HepG2 (cell line): ENCODE measurements at places on chromosomes 6 and 20. TPM values are rescaled to one million over a fixed set of nuclear protein-coding genes. Genes with fewer than 3 reads are reported as not detected.

GRCh38 chr6:162962093-162962492, 234.3 kb downstream of the PACRG start:
- no peak for DNase-seq

DNA sequence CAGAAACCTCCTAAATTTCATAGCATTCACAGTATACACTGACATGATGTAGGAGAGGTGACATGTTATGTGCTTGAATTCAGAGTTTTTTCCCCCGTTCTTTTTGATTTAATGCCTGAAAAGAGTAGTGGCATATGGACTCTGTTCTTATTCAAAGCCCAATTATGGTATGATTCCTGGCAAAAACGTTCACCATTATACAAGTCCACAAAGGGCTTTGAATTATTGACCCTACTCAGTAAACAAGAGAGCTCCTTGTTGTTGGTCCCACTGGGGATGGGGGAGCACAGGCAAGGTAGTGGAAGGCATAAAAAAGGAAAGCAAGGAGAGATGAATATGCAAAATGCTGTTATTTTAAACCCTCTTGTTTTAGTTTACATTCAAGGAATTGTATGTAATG, 136.0 kb upstream of the AHI1 start:
- no peak for DNase-seq

- no peak for DNase-seq
Observed at GRCh38 chr6:169204167-169204566, 49.5 kb downstream of the THBS2 start.

DNA sequence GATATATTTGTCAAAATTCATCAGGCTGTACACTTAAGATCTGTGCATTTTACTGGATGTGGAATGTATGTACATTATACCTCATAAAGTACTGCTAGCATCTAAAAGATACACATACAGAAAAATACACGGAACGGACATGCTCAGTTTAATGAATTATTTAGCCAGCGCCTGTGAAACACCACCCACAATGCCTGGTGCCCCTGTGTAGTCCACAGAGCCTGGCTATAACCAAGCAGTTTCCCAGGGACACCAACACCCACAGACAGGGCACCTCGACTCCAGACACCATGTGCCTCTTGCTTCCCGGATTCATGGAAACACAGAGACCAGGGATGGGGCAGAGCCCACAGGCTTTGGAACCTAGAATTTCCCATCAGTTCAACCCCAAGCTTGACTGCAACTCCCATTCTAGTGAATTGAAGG, 17.4 kb upstream of the ARMC12 start:
- DNase-seq: no peak

The KIF6 gene
- 0.04 TPM in 2 replicates for polyA plus RNA-seq

GRCh38 chr20:36606158-36607066, 833 bp downstream of the RAB5IF start:
- DNase-seq: peak; percentile 88

DNA sequence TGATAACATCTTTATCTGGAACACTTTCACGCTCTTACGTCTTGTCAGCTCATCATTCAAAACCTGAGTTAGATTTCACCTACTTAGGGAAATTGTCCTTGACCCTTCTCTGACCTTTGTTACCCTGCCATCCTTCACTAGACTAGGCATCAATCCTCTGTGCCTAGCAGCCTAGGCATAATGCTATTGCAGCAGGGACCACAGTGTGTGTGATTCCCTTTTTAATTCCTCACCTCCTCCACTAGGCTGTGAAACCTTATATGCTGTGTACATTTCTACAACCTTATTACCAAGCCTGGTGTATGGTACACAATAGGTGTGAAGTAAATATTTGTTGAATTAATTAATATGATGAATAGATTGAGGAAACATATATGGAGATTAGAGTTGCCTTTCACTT, 66.7 kb upstream of the DEFB112 start:
- DNase-seq: no peak

The ENPP3 gene
- 59.1 and 75.4 TPM in 2 replicates for polyA plus RNA-seq

The EEF1A2 gene
- 0.87 and 1.8 TPM in 2 replicates for polyA plus RNA-seq

DNA sequence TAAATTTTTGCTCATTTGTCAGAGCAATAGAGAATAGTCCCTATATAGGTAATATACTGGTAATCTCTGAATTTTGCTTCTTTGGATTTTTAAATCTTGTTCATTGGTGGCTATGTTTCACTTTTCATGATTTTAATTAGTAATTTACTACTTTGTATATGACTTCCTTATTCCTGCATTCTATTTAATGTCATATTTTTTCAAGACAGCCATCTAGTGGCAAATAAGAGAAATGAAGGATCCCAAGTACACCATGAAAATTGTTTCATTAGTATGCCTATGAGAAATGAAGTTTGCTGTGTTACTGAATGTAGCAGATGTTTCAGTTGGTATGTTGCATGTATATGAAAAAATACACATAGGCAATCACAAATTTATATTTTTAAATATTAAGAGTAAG, 82.4 kb downstream of the ZNF292 start:
- peak; percentile 9 for DNase-seq

- DNase-seq: no peak
Observed at GRCh38 chr6:127191716-127192115, 73.2 kb downstream of the RSPO3 start.

DNA sequence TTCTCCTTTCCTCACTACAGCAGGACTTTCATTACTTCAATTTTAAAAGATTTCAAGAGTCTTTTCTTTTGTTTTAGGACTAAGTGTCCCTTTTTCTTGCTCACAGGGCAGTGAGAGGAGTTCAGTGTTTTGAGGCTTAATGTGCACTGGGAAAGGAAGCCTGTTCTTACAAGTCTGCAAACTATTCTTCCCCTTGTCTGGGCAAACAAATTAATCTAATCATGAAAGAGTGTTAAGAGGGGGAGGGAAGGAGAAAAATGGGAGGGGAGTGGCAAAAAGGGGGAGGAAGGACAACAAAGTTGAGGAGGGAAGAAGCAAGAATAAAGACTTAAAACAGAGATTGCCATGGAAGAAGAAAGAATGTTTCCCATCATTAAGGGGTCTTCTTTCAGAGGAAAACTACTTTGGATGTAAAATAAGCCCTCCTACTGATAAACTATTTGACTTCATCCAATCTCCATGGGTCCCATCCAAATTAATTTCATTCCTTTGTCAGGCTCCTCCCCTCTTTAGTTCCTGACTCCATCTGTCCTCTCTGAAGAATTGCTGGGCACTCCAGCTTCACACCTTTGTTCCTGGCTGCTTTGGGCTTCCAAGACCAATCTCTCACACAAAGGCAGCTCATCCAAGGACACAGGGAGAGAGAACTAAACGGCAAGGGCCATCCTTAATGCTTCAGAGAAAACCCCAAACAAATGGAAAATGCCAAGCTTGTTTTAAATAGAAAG, 244.5 kb downstream of the TPBG start:
- DNase-seq: no peak

GRCh38 chr6:127188744-127189143, 70.3 kb downstream of the RSPO3 start:
- DNase-seq: no peak

GRCh38 chr6:159098636-159099106, 53.9 kb upstream of the TAGAP start:
- DNase-seq: no peak
